ENCODE measurements at places on chromosomes 5 and 9.
A peak's percentile ranks its signal among the peaks of the same experiment; 100 is the strongest.

- peak; percentile 13 for DNase-seq
These were observed 66.3 kb downstream of the MAT2B start for GRCh38 chr5:163571744-163572143.

- no peak for DNase-seq
These were observed 5.2 kb downstream of the EGR1 start for GRCh38 chr5:138470322-138471051.

DNA sequence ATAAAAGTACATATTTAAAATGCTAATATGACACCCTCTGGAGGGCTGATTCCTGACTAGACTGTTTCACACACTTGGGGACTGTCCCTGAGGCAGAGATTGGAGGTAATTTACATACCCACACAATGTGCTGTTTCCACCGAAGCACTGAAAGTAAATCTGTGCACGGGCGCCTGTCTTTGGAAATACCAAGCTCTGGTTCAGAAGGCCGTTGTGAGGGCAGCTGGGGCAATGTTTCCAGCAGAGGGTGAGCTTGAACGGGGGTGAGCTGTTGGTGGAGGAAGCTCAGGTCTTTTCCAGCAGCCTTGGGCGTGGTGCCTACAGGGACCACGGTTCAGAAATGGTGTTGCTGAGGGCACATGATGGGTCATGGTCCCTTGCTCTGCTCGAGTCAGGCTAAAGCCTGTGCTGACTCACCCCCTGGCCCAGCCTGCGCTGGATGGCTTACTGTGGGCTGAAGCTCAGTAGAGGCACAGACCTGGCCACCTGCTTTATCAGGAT, 25.8 kb upstream of the HMCN2 start:
- DNase-seq: no peak

DNA sequence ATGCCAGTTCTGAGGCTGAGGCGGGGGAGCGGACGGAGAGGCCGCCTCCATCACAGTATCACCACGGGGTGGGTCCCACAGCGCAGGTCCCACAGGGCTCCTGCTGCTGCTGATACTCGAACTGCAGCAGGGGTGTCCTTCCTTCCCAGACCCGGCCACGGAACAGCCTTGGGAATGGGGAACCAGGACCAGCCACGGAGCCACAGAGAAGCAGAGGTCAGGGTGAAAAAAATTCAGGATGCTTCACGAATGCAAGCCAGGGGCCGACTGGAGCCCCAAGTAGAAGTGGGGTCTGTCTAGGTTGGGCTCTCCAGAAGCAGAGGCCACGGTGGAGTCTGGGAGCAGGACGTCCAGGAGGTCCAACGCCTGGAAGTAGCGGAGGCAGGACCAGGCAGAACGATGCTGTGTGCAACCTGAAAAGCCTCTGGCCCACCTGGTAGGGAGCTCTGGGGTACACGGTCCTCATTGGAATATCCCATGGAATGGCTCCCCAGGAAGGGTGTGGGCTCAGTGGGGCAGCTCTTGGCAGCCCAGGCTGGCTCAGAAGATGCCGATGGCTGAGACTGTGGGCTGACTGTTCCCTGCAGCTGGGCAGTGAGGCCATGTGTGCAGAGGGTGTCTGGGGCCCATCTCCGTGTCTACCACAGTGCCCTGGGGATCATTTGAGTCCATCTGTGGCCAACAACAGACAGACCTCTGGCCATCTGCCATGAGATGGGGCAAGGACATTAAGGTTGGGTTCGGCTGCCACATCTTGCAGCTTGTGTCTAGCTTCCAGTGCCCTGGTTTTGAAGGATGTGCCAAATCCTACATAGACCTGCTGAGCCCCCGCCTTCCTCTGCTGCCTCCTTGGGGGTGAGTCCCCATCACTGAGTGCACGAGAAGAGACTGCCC, 66.9 kb upstream of the FCN1 start:
- DNase-seq: no peak

DNA sequence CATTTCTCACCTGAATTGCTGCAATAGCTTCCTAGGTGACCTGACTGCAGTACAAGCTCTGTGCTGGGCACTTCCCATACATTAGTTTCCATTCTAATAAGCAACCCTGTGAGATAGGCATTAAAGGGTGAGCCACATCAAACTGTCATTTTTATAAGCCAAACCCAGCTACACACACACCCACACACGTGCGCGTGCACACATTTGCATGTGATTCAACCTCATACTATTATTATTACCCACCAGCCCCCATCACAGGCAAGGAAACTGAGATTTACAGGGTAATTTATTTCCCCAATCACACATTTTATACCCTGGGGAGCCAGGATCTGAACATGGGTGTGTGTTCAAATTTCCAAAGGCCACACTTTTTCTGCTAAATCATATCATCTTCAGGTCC, 93.6 kb downstream of the TTLL11 start:
- DNase-seq: no peak

DNA sequence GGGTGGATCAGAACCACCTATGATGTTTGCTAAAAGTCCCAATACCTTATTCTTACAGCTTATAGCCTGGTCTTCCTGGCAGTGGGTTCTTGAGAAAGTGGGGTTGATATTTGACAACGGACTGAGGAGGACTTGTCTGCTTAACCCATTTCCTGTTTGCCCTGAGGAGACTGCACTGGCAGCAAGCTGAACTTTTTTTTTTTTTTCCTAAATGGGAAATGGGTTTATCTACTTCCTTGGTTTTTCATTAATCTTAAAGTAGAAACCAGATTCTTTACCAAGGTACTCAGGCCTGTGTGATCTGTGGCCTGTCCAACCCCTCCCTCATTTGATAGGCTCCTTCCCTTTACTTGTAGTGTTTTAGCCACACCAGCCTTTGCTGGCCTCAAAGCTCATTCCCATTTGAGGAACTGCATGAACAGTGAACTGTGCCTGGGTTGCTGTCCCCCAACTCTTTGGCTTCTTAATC, 47.1 kb downstream of the C9orf57 start:
- DNase-seq: no peak

DNA sequence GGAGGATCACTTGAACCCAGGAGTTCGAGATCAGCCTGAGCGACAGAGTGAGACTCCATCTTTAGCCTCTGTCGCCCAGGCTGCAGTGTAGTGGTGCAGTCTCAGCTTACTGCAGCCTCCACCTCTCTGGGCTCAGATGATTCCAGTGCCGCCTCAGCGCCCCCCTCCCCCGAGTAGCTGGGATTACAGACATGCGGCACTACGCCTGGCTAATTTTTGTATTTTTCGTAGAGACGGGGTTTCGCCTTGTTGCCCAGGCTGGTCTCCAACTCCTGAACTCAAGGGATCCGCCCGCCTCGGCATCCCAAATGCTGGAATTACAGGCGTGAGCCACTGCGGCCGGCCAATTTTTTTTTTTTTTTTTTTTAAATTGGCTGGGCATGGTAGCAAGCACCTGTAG, 2.3 kb upstream of the HSPA9 start:
- no peak for DNase-seq

- DNase-seq: no peak
These were observed 59.3 kb downstream of the CAST start for GRCh38 chr5:96721351-96721977.

- DNase-seq: no peak
These were observed 4.8 kb downstream of the TPM2 start for GRCh38 chr9:35684921-35685320.

- no peak for DNase-seq
These were observed 304.9 kb upstream of the PTGER4 start for GRCh38 chr5:40374853-40375252.

DNA sequence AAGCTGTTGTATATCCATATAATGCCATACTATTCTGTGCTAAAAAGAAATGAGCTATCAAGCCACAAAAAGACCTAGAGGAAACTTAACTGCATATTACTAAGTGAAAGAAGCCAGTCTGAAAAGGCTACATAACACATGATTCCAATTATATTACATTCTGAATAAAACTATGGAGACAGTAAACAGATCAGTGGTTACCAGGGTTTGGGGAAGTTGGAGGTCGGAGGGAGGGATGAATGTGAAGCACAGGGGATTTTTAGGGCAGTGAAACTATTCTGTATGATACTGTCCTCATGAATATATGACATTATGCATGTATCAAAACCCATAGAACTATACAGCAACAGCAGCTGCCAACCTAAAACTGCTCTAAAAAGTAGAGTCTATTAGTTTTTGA, 5.6 kb upstream of the RFK start:
- DNase-seq: no peak

GRCh38 chr9:112378328-112379176, 1.4 kb upstream of the HSDL2 start:
- DNase-seq: no peak

- DNase-seq: peak; percentile 48
These were observed 258.5 kb upstream of the ADRA1B start for GRCh38 chr5:159657771-159658170.

DNA sequence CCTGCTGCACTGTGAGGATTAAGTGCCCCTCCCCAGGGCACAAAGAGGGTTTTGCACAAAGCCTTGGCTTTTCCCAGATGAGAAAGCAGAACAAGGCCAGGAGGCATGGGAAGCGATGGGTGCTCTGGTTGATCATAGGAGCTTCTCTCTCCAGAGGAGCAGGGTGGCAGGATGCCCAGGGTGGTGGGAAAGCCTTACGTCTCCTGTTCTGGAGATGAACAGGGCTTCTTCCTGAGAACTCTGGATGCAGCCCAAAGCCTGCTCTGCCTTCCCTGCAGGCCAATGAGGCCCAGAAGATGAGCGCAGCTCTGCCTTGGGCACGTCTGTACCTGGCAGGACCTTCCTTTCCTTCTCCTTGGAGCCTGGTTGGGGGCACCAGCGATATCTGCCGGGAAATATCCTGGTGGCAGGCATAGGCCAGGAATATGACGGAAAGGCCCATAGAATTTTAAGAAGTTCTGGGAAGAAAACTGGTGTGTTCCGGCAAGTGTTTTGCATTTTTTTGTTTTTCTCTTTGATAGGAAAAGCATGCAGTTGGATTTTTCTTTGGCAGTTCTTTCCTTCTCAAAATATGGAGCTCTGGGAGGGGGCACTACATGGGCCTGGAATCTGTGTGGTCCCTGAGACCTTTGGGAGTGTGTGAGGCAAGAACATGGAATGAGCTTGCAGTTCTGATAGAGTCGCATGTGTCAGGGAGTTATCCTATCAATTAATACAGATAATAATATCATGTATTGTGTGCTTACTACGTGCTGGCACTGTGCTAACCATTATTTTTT, 253.2 kb upstream of the KLF4 start:
- no peak for DNase-seq

Data from NCI-H1694 (cell line).